DMS 273 treated with DMSO at 0.1 percent for 48 hours (cell line): ENCODE measurements at places on chromosomes 2 and 18.

DNA sequence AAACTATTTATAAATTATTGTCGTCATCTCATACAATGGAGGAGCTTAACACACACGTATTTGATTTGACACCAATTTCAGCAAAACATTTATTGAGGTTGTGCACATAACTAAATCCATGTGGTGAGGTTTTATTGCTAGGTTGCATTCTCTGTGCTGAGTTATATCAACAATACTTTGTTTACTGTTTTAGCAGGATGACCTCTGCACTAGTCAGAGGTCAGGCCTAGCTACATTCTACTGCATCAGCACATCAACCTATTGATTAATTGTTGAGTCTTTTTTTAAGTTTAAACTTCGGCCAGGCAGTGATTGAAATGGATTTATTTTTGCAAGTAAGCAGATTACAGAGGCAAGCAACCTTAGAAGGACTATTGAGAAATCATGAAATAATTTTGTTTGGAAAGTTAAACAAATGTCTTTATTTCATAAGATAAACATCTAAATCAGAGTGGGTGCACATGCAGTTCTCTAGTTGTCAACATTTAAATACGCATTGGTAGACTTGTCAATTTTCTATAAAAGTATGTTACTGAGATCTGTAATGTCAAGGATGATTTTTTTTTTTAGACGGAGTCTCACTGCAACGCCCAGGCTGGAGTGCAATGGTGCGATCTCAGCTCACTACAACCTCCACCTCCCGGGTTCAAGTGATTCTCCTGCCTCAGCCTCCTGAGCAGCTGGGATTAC is 75.2 kb upstream of the CD28 start:
- no peak for DNase-seq

DNA sequence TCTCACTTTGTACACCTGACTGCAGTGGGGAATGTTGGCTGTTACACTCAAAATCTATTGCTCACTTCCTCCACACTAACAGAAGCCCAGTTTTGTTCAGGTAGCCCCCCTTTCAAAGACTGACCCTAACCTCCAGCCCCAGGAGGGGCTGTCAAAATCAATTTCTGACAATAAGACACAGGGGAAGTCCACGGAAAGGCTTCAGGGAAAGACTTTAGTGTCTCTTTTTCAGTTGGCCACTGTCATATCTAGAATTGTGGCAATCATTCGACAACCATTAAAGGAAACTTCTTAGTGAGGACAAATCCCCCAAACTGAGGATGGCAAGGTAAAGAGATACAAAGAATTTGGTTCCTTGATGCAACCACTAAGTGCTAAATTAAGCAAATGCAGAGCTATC is 59.0 kb downstream of the BARD1 start:
- no peak for DNase-seq

GRCh38 chr2:4838626-4839025 is 853.6 kb upstream of the SOX11 start:
- no peak for DNase-seq

- no peak for DNase-seq
Observed at GRCh38 chr2:95079199-95079683, 42.4 kb downstream of the MRPS5 start.

- DNase-seq: no peak
Observed at GRCh38 chr2:233208382-233209116, 42.9 kb upstream of the ATG16L1 start.

GRCh38 chr2:69046221-69046662 is 33.3 kb downstream of the ANTXR1 start:
- no peak for DNase-seq

- DNase-seq: no peak
Observed at GRCh38 chr18:45559258-45559657, 56.0 kb upstream of the SLC14A2 start.

GRCh38 chr2:20423847-20424246 is 23.0 kb upstream of the RHOB start:
- no peak for DNase-seq

DNA sequence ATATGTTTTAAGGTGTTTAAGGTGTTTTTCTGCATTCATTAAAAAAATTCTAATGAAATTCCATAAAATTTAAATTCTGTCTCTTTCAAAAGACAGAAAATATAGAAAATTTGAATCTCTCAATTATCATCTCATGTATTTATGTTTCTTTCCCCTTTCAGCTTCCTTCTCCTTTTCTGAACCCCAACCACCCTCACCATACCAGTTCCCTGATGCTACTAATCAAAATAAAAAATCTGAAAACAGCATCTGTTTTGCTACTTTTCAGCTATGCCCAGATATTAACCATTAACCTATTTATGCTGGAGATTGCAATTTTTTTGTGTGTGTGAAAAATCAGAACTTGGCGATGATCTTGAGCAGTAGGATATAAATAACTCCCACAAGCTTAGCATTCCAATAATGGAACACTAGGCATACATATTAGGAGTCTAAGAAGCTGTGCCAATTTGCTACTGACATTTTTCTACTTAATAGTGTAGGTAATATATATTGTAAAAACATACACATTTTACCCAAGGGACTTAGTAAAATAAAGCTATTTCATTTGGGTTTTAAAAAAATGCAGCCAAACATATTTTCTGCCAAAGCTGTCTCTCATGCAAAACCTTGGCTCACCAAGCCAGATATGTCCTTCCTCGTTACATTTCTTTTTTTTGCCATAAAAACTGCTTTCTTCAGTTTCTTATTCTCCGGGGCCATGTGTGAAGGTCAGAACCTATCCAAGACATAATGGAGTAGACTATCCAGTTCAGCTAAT is 32.6 kb upstream of the AGPS start:
- no peak for DNase-seq
